NCI-H2171 treated with DMSO at 0.1 percent for 48 hours (cell line): ENCODE measurements at places on chromosomes 2 and 18.

DNA sequence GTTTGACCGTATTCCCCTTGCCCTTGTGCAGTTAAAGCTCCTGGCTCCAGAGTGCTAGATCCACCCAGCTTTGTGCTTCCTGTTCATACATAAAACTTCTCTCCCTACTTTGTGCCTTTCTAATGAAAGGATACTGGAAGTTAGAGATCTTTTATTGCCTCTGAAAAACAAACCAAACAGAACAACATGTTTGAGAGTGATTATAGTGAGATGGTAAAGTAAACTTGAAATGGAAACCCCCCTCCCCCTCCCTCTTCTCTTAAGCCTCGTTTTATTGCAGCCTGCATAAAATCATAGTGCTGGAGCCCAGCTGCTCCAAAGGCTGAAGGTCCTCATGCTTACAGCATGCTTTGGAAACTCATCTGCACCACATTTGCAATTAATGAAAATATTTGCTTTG, 125.1 kb downstream of the TANC1 start:
- DNase-seq, result peak; percentile 22

DNA sequence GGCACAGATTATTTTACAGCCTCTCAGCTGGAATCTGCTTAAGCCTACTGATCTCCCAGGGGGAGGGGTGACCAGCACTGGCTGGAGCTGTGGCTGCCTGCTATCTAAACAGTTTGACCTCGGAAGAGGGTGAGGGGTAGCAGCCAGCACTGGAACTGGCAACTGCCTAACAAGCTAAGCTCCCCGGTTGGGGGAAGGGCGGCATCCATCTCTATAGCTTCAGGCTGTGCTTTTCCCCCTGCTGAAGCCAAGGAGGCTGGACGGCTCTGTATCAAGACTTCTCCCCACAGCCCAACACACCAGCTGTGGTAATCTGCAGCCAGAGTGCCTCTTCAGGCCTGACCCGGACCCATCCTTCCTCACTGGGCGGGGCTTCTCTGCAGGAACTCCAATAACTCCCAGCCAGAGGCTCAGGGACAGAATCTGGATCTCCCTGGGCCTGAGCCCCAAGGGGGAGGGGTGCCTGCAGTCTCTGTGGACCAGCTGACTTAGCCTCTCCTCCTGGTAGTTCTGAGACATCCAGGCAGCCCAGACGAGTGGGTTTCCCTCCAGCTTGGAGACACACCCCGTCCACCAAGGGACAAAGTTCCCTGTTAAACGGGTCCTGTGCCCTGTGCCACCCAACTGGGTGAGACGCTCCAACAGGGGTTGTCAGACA, 560.2 kb downstream of the LRP1B start:
- no peak for DNase-seq

DNA sequence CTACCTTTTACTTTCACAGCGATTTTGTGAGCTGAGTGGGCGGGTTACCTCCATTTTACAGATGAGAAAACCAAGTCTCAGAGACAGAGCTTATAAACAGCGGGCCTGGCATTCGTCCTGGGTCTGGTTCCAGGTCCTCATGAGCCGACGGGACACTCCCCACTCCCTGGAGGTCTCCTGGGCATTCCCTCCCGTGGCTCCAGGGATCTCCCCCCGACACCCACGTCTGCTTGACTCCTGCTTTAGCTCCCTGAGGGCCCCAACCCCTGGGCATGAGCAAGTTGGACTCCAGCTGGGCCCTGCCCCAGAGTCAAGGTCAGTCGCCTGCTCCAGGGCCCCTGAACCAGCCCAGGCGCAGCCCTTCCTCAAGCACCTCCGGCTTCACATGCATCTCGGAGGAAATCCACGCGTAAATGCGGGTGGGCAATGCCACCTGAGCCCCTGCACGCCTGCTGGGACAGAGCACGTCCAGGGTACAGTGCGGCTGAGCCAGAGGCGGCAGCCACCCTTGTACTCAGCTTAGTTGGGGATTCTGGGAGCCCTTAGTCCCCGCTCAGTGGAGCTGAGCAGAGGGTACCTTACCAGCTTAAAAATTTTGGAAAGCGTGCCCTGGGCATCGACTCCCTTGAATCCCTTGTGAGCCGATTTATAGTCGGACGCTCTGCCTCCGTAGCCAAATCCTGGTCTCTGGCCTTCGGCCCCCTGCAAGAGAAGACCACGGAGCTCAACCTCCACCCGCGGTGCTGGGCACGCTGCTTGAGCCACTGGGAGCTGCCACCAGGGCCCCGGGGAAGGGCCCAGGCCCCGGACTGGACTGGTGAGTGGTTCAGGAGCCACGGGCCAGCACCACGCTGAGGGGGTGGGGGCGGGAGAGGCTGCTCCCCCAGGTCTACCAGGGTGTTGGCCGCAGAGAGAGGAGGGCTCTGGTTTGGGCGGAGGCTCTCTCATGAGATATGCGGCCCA, 148.1 kb downstream of the MBP start:
- no peak for DNase-seq

DNA sequence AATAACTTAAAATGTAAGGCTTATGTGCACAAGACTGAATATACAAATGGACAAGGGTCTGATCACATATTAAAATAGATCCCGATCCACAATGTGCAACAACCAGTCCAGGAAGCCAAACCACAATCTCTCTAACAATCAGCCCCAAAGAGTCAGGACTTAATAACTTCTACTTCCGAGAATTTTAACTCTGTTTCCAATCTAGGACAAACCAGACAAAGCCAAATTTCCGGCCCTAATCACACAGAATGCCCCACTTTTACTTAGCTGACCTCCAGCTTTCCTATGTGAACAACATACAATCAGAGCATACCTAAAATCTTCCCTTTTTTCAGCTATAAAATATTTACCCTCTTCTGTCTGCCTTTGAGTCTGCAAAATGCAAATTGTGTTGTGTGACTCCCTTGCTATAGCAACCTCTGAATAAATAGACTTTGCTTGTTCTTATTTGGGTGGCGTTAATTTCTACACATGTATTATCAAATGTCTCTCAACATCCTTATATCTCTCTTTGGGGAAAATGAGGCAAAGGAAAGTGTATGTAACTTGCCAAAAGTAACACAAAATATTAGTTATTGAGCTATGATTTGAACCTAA, 381.9 kb upstream of the MC4R start:
- no peak for DNase-seq

DNA sequence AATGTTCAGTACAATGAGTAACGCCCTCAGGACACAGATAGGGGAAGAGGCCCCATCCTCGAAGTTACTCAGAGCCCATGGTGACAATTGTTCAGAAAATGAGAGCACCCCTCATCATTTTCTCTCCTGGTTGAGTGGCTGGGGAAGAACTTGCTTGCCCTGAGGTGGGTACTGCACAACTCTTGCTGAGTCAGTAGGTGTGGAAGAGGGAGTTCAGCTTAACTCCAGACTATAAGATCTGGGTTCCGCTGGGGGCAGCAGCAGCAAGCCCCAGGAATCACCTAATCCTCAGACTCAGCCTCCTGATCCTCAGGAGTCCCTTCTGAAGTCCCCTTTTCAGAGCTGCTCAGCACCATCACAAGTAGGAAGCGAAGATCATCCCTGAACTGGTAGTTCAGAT, 123.7 kb downstream of the PIEZO2 start:
- DNase-seq, result no peak

DNA sequence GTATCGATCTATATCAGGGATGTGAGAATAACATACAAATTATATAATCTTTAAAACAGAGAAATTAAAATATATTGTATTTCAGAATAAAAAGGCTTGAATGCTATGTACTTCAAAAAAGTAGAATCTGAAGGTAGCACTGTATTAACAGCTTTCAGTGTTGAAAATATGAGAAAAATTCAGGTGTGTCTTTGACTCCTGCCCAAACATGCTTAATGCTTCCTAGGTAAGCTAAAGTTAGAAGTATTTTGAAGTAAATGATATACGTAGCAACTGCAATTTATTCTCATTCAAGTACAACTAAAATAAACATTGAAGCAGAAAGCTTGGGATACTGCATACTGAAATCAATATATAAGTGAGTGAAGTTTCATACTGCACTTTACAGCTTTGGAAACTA, 1082.0 kb upstream of the ACVR2A start:
- no peak for DNase-seq

GRCh38 chr2:5482929-5483331, 209.3 kb upstream of the SOX11 start:
- peak; percentile 82 for DNase-seq

- no peak for DNase-seq
These were observed 99.4 kb downstream of the TMEM17 start for GRCh38 chr2:62406573-62407043.

GRCh38 chr2:53448591-53448990, 319.0 kb upstream of the CHAC2 start:
- DNase-seq, result no peak

GRCh38 chr2:11701751-11702301, 31.8 kb upstream of the NTSR2 start:
- no peak for DNase-seq
